ENCODE measurements at places on chromosomes 1 and 21.
A peak's percentile ranks its signal among the peaks of the same experiment; 100 is the strongest.

- no peak for DNase-seq
Measured at GRCh38 chr1:160942926-160943325, 11.7 kb downstream of the ITLN2 start.

- no peak for DNase-seq
Measured at GRCh38 chr1:54428837-54429518, 22.8 kb upstream of the SSBP3 start.

GRCh38 chr1:1432951-1433803 lies 2.3 kb upstream of the VWA1 start:
- no peak for DNase-seq

DNA sequence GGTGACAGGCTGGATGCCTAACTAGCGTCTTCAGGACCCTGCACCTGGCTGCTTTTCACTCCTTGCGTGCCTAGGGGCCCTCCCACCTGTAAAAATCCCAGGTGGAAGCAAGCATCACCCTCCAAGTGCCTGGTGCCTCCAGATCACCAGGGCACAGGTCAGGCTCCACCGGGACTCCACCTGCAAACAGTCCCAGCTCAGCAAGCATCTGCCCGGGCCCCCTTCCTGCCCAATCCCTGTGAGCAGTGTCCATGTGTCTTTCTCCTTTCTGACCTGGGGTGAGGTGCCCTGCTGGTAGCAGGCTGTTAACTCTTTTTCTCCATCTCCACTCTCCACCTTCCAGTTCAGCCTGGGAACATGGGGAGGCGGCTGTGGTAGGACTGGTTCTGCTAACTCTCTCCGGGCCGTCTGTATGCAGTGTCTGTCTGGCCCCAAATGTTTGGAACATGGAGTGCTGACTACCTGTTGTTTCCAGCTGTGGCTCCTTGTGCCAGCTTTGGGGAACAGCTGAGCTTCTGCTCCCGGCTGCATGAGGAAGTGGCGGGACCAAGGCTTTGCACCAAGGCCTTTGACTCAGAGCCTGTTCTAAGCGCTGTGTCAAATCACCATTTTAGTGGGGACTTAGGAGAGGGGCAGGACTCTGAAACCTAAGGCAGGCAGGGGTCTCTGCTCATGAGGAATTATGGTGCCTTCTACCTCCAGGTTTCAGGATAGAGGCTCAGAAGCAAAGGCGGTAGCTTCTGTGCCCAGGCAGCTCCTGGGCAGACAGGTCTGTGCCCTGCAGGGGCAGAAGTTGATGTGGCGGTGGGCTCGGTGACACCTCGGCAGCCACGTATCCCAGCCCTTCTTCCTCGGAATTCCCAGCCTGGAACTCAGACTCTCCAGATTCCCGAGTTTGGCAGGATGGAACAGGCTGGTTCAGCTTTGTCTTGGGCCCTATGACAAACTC lies 5.5 kb downstream of the GPR137B start:
- no peak for DNase-seq

- peak; percentile 47 for DNase-seq
Measured at GRCh38 chr1:113058941-113059706, 13.9 kb upstream of the LRIG2 start.

GRCh38 chr1:32895325-32896215 lies 5.6 kb downstream of the TMEM54 start:
- no peak for DNase-seq

GRCh38 chr21:45120975-45121374 lies 46.6 kb downstream of the ADARB1 start:
- peak; percentile 51 for DNase-seq

DNA sequence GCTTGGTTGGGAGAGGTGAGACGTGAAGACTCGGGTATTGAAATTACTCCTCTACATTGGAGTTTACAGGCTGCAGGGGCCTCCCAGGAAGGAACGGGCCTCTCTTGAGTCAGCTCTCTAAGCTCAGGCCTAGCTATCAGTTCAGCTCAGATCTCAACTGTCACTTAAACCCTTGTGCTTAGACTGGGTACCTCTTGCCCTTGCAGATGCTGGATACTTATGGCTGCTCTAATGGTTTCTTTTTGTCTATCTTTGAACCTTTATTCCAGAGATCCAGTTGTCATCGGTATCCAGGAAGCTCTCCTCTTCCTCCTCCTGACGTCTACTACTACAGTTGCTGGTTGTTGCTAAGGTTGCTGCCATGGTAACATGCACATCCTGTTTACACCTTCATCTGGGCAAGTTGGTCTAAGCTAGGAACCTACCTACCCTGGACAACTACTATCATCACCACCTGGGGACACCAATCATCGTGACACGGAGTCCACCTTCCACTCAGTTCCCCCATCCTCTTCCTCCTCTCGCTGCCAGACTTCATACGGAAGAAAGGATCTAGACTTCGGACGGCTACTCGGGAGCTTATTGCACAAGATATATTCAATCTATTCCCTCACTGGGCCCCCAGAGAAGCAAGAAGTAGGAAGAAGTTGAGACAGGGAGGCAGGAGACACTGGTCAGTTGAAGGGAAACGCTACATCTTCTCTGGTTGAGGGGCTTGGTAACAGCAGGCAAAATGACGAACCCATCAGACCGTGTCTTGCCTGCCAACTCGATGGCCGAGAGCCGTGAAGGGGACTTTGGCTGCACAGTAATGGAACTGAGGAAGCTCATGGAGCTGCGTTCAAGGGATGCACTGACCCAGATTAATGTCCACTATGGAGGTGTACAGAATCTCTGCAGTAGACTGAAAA lies 56.1 kb downstream of the ATP2B4 start:
- no peak for DNase-seq

DNA sequence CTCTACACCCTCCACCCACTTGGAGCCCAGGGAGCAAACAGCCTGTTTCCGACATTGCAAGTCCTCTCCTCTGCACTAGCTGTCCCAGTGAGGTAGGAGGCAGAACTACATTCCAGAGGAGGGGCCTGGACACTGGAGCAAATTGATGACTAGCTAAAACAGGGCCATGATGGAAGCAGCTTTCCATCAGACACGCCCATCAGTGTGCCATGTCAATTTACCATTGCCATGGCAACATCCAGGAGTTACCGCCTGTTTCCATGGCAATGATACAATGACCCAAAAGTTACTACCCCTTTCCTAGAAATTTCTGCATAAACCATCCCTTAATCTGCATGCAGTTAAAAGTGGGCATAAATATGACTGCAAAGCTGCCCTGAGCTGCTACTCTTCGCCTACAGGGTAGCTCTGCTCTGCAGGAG lies 647.1 kb downstream of the PTPRU start:
- peak; percentile 42 for DNase-seq

GRCh38 chr1:36950604-36951291 lies 83.6 kb downstream of the GRIK3 start:
- no peak for DNase-seq

GRCh38 chr1:167117225-167117624 lies 23.4 kb downstream of the STYXL2 start:
- no peak for DNase-seq

GRCh38 chr1:162206749-162207635 lies 137.5 kb downstream of the NOS1AP start:
- no peak for DNase-seq

- peak; percentile 92 for DNase-seq
Measured at GRCh38 chr1:201009962-201010645, 13.4 kb downstream of the KIF21B start.

DNA sequence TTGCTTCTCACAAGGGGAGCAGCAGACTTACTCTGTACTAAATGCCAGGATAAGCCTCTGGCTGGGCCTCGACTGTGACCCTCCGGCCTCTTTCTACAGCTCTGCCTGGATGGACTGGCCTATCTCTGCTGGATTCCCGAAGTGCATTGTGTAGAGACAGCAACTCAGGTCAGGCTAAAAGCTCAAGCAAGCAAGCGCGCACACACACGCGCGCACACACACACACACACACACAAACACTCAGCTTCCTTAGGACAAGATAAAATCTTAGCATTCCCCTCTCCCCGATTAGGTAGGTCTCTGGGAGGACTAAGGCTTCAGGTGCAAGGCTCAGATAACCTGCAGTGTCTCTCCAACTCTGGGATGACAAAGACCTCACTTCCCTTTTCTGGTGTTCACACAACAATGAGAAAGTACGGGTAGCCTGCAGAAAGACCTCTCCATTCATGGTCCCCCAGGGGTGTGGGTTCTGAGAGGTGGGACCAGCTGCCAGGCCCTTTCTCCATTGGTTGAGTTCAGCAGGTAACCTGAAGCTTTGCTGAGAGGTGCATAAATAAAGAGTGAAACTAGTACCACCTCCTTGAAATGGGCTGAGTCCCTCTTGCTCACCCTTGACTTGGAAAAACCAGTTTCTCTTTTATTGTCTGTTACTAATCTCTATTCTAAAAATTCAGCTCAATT lies 155.1 kb upstream of the CAMK1G start:
- peak; percentile 51 for DNase-seq

GRCh38 chr21:36209626-36210171 lies 53.1 kb downstream of the DOP1B start:
- DNase-seq, result peak; percentile 72

GRCh38 chr1:221991221-221991620 lies 249.3 kb upstream of the DUSP10 start:
- DNase-seq, result no peak

DNA sequence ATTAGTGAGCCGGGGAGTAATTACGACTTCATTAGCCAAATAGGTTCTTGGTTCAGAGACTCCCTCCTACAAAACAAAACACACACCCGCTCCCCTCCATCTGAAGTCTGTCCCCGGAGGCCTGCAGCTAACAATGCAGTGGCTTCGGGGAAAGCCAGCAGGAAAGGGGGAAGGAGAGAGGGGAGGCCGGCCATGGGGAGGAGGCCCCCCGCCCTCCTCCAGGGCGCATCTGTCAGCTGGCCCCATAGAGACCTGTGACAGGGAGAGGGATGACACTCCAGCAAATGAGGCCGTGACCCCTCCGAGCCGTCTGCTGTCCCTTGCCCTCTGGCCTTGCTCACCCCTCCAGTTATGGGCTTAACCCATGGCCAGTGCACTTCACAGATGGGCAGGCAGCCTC lies 12.1 kb upstream of the CNTN2 start:
- DNase-seq, result no peak

DNA sequence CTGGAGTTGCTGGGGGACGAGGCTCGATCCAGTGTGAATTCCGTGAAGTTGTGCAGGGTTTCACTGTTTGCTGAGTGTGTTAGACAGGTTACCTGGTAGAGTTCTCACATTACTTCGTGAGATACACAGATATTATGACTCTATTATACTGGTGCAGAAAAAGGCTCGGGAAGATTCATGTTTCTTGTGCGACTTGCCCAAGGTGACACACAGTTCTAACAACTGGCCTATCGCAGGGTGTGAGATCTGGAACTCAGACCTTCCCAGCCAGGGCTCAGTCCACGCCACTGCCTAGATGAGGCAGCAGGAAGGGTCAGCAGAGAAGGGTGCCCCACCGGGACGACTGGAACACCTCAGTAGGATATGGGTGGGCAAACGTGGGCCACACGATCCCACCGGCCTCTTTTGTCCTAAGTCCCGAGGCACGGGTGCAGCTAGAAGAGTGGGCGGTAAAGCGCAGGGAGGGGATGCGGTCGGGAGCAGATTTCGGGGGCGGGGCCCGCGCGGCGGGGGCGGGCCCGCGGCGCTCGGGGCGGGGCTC lies 296 bp upstream of the RNPEP start:
- DNase-seq, result no peak

GRCh38 chr1:178271471-178271870 lies 177.6 kb downstream of the RASAL2 start:
- DNase-seq, result no peak

DNA sequence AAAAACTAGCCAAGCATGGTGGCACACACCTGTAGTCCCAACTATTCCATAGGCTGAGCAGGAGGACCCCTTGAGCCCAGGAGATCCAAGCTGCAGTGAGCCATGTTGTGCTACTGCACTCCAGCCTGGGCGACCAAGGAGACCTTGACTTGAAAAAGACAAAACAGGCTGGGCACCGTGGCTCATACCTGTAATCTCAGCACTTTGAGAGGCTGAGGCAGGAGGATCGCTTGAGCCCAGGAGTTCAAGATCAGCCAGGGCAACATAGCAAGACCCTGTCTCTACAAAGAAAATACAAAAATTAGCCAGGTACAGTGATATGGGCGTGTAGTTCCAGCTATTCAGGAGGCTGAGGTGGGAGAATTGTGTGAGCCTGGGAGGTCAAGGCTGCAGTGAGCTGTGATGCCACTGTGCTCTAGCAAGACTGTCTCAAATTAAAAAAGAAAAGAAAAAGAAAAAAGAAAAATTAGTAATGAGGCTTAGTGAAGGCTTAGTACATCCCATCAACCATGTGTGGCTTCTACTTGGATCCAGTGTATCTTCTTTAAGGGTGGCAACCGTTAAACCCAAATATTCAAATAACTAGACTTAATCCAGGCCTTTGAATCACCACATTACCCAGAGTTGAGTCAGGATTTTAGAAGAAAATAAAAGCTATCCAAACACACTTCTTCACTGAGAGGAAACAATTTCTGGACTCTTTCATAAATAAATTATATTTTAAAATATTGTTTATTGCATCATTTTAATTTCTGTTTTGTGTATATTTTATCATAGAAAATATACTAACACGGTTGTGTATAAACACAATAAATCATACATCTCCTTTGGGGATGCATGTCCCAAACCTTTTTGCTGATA lies 74.3 kb upstream of the RAB4A start:
- no peak for DNase-seq

DNA sequence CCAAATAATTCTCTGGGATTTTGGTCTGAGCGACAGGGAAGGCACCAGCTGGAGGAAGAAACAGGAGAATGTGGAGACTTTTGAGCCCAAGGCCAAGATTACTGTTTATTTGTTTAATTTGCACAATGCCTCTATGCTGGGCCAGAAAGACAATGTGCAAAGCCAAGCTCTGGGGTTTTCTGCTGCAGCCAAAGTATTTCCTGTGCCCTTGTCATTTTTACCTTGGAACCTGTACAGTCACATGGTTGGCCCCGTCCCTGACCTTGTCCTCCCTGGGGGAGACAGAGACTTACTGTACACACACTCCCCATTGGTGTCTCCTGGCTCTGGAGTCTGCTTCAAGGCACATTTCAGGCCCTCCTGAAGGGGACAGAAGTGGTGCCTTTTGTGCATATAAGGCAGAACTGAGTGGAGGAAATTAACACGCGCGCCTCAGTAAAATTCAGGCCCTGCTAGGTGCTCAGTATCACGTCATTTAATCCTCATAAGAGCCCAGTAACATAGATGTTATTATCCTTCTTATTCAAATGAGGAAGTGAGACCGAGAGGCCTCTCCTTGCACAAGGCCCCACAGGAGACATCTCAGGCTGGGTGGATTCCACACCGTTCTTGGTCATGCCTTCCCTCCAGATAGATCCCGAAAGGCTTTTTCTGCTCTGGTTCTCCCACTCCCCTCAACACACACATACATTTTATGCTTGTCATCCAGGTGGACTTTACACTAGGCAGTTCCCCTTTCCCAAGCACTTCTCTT lies 21.1 kb downstream of the C1orf115 start:
- no peak for DNase-seq

GRCh38 chr1:24389231-24389678 lies 24.3 kb downstream of the STPG1 start:
- no peak for DNase-seq

DNA sequence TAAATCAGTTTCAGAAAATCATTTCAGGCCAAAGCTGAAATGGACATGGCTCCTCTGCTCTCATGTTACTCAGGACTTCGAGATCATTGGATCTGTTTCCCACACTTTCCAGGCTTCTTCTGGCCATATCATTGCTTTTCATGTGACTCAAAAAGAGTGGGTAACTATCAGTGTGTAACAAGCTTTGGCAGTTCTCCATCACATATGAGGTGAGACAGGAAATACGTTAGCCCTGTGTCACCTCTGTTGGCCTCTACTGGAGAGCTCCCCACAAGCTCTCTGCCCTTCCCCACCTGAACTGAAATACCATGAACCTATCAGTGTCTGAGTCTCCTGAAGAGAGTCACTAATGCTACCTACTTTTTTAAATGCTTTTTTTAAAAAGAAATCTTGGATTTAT lies 128.2 kb downstream of the LBR start:
- no peak for DNase-seq

GRCh38 chr1:2009101-2010053 lies 5.8 kb upstream of the CFAP74 start:
- no peak for DNase-seq

Measured in brain (organoid and tissue), 16 donors.